Stimulated activated CD8-positive, alpha-beta memory T cell treated with anti-CD3 and anti-CD28 coated beads, Interleukin-2, amount 100 ng/mL, for 1 hour (primary cell): ENCODE measurements at places on chromosomes 1 and 21.

DNA sequence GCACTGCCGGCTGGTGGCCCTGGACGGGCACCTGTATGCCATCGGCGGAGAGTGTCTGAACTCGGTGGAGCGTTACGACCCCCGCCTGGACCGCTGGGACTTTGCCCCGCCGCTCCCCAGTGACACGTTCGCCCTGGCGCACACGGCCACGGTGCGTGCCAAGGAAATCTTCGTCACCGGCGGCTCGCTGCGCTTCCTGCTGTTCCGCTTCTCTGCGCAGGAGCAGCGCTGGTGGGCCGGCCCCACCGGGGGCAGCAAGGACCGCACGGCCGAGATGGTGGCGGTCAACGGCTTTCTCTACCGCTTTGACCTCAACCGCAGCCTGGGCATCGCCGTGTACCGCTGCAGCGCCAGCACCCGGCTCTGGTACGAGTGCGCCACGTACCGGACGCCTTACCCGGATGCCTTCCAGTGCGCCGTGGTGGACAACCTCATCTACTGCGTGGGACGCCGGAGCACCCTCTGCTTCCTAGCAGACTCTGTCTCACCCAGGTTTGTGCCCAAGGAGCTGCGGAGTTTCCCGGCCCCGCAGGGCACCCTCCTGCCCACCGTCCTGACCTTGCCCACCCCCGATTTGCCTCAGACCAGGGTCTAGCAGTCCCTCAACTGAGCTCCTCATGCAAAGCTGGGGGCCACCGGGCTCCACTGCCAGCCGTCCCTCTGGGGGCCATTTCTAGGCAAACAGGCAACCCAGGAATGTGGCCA lies 2.1 kb downstream of the KLHDC7A start:
- no peak for DNase-seq

DNA sequence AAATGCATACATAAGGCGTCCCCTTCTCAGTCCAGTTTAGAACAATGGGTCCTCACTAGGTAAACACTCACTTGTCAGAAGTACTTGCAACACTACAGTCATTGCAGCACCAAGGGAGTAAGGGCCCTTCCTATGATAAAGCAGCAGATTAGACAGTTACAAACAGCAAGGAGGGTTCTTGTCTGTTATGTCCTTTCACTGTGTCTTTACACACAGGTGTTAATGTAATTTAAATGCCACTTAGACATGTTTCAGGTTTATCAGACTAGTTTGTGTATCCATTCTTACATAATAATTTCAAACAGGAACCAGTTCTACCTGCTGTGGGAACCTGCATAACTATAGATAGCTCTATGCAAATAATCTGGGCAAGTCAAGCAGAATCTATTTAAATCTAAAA lies 105.6 kb upstream of the USH2A start:
- no peak for DNase-seq

GRCh38 chr1:241767737-241768136 lies 80.3 kb upstream of the EXO1 start:
- no peak for DNase-seq

- no peak for DNase-seq
These were observed 24.8 kb downstream of the ATPAF1 start for GRCh38 chr1:46643368-46643775.

DNA sequence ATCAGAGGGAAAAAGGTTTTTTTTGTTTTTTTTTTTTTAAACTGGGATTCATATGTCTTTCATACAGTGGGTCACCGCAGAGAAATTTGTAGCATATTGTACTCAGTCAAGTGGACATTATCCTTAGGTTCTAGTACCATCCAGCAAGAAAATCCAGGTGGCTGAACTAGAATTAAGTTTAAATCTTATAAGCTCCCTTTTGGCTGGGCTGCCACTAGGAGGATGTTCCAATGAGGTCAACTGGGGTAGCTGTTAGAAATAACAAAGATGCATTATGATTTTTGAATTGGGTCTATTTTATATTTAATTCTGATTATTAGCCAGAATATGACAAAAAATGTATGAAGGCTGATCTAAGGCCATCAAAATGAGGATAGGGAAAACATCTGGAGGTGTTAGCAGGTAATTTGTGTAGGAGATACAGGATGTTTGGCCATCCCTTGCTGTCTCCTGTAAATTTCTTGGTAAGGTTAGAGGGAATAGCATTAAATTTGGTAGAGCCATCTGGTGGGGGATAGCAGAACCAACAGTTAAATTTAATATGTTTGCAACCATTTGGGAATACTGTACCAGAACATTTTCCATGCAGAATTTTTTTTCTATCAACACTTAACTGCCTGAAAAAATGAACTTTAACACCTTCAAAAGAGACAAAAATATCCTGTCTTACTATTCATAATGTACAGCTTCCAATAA lies 568.5 kb upstream of the B3GALT2 start:
- DNase-seq: no peak

DNA sequence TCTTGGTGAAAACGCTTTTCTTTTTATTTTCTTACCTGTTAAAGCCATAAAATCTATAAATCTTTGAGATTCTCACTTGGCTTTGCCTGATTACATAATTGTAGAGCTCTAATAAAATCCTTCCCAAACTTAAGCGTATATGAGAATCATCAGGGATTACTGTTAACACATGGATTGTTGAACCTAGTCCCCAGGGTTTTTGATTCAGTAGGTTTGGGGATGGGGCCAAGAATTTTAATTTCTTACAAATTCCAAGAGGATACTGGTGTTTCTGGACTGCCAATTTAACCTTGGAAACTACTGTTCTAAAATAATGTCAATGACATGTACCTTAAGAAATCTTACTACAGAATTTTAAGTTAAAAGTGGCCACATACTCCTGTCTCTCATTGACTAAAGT lies 694.2 kb downstream of the BRINP3 start:
- no peak for DNase-seq

- no peak for DNase-seq
These were observed 210.3 kb downstream of the ASTN1 start for GRCh38 chr1:176954242-176954641.

DNA sequence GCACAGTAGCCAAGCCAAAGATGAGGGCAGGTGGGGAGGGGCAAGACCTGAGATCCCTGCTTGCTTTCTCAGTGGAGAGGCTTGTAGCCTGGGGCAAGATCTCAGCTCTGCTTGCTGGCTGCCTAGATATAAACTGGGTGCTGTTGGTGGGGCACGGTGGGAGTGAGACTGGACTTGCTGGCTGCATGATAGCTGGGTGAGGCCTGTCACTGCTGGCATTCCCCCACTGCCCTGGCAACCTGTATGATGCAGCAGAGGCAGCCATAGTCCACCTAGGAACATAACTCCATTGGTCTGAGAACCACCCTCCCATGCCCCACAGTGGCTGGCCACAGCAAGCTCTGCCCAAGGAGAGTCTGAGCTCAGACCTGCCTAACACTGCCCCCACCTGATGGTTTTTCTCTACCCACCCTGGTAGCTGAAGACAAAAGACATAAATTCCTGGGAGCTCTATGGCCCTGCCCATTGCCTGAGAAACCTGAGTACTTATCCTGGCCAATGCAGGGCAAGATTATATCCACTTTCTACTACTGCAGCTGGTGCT lies 261.9 kb upstream of the DEPDC1 start:
- no peak for DNase-seq
